ENCODE measurements at places on chromosomes 4 and X.

- no peak for DNase-seq
Observed at GRCh38 chrX:12426420-12426819, 288.1 kb downstream of the FRMPD4 start.

DNA sequence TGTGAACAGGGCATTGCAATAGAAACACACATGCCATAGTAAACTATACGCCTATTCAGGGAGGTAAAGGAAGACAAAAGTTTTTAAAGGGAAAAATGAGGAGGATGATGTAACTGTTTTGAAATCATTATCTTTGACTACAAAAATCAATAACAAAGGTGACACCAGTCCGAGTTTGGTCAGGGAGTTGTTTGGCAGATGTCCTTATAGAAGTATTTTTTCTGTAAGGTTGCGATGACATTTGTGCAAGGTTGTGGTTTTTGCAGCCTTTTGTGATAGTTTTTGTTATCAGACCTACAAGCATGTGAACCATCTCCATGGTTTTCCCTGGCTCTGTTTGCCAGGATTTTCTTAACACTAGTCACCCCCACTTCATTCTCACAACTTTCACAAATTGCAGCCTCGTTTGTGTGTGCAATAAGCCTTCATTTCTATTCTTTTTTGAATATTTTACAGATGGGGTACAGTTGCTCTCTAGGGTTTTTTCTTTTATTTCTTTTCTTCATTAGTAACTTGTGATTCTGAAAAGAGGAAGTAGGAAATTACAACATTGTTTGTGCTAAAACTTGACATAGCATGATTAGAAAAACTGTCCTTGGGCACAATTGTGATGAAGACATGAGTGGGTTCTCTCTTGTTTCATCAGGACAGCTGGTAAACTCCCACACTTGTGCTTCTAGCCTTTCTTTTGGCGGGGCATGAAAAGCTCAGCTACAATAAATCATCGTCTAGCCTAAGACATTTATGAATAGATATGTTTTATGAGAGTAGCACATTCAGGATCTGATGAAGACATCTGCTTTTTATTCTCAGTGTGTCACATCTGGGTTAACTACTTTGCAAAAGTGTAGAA lies 60.2 kb upstream of the PNPLA4 start:
- no peak for DNase-seq

- no peak for DNase-seq
Observed at GRCh38 chr4:85302756-85303155, 172.2 kb upstream of the ARHGAP24 start.

- no peak for DNase-seq
Observed at GRCh38 chr4:19403786-19404370, 847.8 kb upstream of the SLIT2 start.

- no peak for DNase-seq
Observed at GRCh38 chr4:159282944-159283343, 180.1 kb downstream of the RAPGEF2 start.

- DNase-seq: no peak
Observed at GRCh38 chr4:89682808-89683207, 154.2 kb downstream of the SNCA start.

DNA sequence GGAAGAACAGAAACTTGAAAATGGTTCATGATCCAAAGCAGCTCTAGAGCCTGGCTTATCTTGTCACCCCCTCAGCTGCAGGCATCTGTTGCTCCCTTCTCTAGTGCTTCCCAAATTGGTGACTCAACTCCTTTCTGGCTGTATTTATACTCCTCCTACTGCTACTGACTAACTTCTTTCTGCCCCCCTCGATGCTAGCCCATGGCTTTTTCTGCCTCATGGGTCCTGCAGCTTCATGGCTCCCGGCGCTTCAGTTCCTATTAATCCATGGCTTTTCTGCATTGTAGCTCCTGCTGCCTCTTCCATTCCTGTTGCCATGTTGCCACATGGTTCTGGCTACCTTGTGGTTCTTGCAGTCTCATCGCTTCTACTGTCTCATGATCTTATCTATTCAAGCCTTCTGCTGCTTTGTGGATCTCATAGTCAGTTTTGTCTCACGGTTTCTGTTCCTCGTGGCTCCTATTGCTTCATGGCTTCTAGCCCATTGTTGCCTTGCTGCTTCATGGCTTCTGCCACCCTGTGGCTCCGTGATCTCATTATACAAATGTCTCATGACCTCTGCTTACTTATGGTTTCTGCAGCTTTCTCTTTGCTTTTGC lies 48.1 kb downstream of the SMC1A start:
- no peak for DNase-seq

GRCh38 chrX:70825366-70825765 lies 83.1 kb downstream of the TEX11 start:
- DNase-seq: no peak

All from NCI-H146 (cell line).